ENCODE measurements at places on chromosomes 1 and 21. TPM values are rescaled to one million over a fixed set of nuclear protein-coding genes. Genes with fewer than 3 reads are reported as not detected.

The HMGCS2 gene
- 0.18 TPM for total RNA-seq

DNA sequence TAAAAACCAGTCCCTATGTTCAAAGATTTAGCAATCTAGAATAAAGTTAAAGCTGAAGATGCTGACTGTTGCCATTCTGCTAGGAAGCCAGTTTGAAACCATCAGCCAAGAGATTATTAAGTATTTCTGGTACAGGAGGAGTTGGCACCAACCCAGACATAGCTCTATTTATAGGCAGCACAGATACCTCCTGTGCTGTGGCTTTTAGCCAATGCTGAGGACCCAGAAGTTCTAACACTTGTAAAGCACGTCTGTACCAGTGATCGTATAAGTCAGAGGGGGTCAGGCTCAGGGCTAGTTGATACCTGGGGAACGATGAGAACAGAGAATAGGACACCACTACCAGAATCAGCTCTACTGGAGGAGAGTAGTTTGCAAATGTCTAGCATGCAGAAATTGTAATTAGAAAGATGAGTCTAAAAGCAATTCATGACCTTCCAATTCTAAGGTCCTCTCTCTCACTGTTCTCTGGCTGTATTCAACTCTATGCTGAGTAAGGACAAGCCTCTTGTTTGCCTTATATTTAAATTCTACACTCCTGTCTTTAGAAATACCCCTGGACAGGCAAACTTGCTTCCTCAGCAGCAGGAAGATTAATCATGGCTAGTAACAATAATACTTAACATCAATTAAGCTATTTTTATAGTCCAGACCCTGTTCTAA lies 96.8 kb upstream of the PALMD start:
- no peak for DNase-seq

GRCh38 chr1:17696417-17697301 lies 58.5 kb upstream of the ACTL8 start:
- DNase-seq, result peak; percentile 23

- no peak for DNase-seq
These were observed 33.7 kb upstream of the PLA2G2C start for GRCh38 chr1:20220036-20220435.

- no peak for DNase-seq
These were observed 53.9 kb upstream of the RBM15 start for GRCh38 chr1:110285316-110285715.

DNA sequence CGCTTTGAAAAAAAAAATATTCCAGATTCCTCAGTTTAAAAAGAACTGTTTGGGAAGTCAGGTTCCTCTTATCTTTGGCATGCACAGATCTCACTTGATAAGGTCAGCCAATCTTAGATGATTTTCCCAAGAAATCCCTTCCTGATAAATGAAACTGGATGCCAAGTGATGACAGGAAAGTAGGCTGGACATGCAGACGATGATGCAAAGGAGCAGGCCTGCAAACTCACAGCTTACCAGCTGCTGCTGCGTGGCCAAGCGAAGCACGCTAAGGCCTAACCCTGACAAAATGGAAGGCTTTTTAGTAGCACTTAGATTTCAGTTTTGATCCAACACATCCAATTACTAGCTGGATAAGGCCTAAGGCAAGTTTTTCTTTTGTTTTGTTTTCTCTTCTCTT lies 10.1 kb downstream of the TADA1 start:
- DNase-seq, result no peak

DNA sequence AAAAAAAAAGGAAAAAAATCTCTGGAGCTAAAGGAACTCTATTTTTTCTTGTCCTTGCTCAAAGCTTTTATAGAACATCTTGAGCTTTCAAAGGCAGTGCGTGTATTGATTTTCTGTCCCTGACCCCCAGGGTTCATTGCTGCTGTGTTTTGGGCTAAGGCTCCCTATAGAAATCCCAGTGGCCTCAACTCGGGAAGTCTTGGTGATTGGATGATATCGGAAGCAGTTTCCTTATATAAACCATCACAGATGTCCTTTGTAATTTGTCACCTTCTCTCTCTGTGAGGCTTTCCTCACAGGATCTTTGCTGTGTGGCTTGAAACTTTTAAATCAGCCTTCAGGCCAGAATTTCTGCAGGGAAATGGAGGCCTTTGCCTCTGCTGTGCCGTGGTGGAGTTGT lies 397.7 kb downstream of the RPS6KC1 start:
- DNase-seq, result no peak

DNA sequence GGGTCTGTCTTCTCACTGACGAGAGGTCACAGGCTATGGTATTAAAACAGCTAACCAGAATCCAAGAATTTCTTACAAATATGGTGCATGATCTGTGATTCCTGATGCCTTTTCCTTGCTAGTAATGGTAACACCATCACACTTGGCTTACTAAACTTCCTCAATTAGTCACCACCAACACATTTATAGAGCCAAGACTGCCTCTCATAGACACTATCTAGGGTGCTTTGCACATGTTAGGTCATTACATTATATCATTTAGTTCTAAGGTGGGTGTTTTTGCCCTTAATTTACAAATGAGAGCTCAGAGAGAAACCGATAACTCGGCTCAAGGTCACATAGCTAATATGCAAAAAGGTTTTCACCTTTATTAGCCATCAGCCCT lies 8.7 kb downstream of the KIF21B start:
- DNase-seq, result no peak
